ENCODE measurements at places on chromosomes 7 and 10.
A peak's percentile ranks its signal among the peaks of the same experiment; 100 is the strongest.

DNA sequence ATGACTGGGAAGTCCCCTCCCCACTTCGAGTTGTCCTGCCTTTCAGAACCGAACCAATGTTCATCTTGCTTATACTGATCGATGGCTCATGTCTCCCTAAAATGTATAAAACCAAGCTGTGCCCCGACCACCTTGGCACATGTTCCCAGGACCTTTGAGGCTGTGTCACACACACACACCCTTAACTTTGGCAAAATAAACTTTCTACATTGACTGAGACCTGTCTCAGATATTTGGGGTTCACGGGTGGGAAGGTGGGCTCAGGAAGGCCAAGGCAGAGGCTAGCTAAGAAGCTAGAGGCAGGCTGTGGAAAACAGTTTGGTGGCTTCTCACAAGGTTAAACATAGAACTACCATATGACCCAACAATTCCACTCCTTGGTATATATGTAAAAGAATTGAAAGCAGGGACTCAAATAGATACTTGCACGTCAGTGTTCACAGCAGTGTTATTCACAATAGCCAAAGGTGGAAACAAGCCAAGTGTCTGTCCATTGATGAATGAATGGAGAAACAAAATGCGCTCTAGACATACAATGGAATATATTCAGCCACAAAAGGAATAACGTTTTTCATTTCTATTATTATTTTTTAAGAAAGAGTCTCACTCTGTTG is 15.4 kb downstream of the PRF1 start:
- DNase-seq: no peak

DNA sequence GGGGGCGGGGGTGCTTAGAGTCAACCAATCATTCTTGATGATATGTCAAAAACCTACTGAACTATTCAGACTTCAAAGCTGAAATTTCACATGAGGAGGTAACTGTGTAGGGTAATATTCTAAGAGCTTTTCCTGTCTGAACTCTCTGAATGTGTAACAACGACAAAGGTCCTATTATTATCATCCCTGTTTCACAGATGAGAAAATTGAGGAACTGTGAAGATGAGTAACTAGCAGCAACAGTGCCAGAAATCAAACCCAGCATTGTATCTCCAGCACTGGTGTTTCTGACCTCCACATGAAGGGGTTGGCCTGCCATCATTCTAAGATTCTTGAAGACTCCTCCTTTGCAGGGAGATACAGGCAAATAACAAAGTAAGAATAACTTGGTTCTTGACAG is 294.7 kb upstream of the AOAH start:
- no peak for DNase-seq

DNA sequence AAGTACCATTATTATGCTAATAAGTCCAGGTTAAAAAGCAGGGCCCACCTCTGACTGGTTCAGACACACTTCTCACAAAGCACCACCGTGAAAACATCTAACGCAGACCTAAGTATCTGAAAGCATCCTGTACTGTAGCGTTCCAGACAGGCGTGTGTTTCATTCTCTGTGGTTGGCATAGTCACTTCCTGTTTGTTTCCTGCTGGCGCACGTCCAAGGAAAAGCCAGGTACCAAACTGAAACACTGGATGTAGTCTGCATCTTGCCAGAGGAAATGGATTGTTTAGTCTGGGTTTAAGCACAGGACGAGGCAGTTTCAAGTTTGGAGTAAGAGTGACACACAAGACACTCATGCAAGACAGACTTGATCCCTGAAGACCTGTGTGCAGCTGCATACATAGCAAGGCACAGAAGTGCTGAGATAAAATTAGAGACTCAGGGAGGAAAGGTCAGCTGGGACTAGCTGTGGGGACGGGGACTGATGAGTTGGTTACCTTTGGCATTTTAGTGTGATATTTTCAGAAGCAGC is 23.3 kb downstream of the BPGM start:
- peak; percentile 49 for DNase-seq

DNA sequence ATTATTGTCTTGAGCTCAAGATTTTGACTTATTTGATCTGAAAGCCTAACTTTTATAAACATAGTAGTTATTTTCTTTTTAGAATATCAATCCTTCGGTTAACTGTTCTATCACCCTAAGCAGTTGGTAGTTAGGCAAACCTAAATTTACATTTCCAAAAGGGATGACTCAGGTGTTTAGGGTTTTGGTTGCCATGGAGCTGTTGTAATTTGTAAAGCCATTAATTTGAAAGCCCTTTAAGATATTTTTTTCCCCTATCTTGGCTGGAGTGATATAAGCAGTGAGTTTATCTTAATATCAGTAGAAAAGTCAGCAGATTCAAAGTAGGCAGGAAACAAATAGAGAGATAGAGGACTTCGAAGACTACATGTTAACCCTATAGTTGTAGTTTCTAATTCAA is 1472.6 kb upstream of the CELF2 start:
- DNase-seq: no peak

DNA sequence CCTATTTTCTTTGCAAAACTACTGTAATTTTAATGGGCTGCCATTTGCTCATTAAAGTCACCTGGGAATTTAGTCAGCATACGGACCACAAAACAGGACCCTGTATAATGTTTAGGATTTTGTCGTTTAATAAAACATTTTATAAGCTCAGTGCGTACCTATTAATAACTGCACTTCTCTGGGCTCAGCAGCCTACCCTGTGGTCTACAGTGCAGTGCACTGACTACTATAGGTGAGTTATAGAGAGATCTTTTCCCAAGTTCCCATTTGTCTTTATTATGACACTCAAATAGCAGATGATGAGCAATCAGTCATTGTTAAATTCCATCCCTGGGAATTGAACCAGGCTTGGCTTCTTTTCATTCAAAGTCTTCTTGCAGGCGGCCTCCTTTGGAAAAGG is 433.4 kb upstream of the NFE2L3 start:
- DNase-seq: no peak

GRCh38 chr10:112209684-112210131 is 26.1 kb upstream of the GPAM start:
- DNase-seq: no peak

DNA sequence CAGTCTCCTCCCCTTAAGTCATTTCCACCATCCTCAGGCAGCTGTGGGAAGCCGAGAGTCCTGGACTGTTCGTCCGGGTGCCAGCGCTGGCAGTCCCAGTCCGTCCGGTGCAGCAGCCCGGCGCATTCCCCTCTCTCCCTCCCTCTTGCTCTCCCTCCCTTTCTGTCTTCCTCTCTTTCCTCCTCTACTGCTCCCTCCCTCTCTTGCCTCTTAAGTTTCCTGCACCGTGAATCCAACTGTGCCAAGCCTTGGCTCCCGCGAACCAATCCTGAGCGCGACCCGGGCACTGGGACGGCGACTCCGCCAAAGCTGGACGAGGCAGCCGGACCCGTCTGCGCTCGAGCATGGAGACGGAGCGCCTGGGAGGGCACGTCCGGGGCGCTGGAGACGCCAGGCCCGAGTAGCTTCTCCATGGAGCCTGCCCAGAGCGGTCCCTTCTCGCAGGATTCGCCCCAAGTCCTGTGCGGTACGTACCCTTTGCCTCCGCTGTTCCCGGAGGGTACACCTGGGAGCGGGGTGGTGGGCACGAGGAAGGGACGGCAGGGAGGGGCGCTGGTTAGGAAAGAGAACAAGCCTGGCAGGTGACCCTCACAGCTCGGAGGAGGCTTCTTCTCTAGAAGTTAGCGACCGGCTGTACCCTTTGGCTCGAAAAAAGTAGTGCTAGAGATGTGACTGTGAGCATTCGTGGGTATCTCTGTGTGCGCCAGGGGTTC is 1.0 kb downstream of the NXPH1 start:
- DNase-seq: no peak

GRCh38 chr10:74976565-74976964 is 134.9 kb upstream of the SAMD8 start:
- DNase-seq: no peak

- DNase-seq: no peak
Measured at GRCh38 chr10:98295907-98296306, 27.9 kb upstream of the LOXL4 start.

DNA sequence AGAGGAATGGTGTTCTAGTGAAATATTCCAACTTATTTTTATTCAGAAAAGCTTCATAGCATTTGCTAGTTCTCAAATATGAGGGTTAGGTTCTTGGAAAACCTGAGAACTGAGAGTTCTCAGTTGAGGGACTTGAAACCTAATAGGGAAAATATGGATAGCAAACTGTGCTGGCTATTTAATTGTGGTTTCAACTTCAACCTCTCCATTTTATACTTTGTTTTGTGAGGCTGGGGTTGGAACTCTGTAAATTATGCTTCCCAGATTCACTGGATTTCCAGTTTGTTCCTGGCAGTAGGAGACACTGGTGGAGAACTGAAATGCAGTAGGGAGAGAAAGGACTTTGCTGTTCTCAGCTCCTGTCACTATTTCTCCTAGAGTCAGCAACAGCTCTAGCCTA is 52.7 kb downstream of the CDK14 start:
- no peak for DNase-seq

- DNase-seq: no peak
Measured at GRCh38 chr10:12191715-12192114, 4.0 kb downstream of the NUDT5 start.

DNA sequence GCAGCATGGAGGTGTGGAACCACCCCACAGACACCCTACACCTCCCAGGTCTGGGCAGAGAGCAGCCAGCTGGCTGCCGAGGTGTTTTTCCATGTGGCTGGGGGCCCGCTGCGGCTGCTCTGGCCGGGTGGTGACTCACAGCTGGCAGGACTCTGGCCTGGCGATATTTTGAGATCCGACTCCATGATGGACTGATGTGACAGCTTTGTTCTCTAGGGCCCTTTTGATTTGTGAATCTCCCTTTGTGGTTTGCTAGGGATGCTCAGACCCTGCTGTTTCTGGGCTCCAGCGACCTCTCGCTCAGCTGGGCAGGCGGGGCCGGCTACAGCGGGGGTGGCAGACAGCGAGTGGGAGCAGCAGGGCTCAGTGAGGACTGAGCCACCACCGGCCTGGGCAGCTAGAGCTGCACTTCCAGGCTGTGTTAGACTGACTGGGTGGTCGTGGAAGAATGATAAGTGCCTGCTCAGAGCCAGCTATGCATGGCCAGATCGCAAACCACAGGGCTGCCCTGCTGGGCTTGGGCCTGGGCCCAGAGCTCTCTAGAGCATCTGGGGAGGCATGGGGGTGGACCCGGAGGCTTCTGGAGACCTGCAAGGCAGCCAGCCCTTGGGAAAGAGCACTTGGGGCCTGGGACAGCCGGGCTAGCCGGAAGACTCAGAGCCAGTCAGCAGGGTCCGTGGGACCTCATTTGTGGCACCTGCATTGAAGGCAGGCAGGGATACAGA is 46.2 kb upstream of the GDF10 start:
- no peak for DNase-seq

- DNase-seq: no peak
Measured at GRCh38 chr7:137978464-137979237, 23.2 kb downstream of the CREB3L2 start.
